ENCODE measurements at places on chromosomes 2 and 18. TPM values are rescaled to one million over a fixed set of nuclear protein-coding genes. Genes with fewer than 3 reads are reported as not detected.

GRCh38 chr2:202265467-202266277 is at the start of gene NOP58:
Gene NOP58 (plus strand): TSS chr2:202265763. CDS start chr2:202265942, 179 bp downstream.
- no peaks in the 10 kb centered on the region for H3K27me3 ChIP-seq
- peak; percentile 81 for DNase-seq
- peak within 1 kb of the TSS; percentile 97 for H3K27ac ChIP-seq
- no peaks in the 10 kb centered on the region for H3K36me3 ChIP-seq
- peak within 1 kb of the TSS; percentile 95 for H3K4me3 ChIP-seq

- DNase-seq = no peak
- no peaks in the 10 kb centered on the region for H3K36me3 ChIP-seq
- H3K4me1 ChIP-seq = no peaks in the 10 kb centered on the region
- H3K4me3 ChIP-seq = no peak overlapping the region
- no peak overlapping the region for H3K27ac ChIP-seq
Observed at GRCh38 chr2:1936427-1936980, 192.2 kb upstream of the PXDN start.

- no peaks in the 10 kb centered on the region for H3K27me3 ChIP-seq
- H3K36me3 ChIP-seq = no peaks in the 10 kb centered on the region
- H3K27ac ChIP-seq = no peak overlapping the region
- no peak overlapping the region for H3K4me3 ChIP-seq
Observed at GRCh38 chr2:128215897-128216642, 102.6 kb downstream of the HS6ST1 start.

DNA sequence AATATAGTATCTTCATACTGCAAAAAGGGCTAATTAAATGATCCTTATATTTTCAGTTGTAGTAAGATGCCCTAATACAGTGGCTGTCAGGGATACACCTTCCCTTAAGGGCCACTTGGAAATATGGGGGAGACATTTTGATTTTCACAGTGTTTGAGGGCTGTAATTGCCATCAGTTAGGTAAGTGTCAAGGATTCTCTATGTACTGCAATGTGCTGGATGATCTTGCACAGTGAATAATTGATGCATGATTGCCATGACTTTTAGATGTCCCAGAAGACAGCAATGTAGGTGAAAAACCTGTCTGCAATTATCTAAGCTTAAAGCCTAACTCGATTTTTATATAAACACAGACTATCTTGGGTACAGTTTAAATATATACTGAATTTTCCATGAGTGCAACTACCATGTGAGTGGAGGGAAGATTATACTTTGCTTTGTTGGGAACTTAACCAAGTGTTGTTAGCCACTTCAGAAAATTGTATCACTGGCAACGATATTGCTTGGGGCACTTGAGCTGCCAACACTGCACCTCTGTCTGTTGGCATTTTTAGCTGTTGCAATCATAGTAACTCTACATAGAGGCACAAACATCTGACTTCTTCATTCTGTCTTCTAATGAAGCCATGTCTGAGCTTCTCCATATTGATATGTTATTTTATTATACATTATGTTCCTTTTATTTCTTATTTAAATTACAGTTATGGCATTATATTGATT is 45.2 kb downstream of the MAIP1 start:
- H3K27ac ChIP-seq = no peak overlapping the region
- no peaks in the 10 kb centered on the region for H3K36me3 ChIP-seq
- H3K27me3 ChIP-seq = no peaks in the 10 kb centered on the region
- no peaks in the 10 kb centered on the region for H3K4me1 ChIP-seq
- no peak overlapping the region for H3K4me3 ChIP-seq

DNA sequence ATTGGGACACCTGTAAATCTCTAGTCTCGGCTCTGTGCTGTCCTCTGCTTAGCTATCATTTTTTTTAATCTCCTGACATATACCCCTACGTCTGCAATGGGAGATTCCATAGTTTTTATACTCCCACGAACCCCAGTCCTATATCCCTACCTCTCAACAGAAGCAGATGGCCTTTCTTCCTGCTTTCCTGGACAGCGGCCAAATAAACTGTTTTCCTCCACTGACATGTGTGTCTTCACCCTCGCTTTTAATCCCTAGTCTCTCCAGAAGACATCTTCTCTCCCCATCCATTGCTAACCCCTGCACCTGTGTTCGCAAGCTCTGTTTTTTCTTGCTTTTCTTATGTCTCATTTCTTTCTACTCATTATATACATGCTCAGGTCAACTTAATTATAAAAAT is 395.4 kb downstream of the EPHA4 start:
- no peak overlapping the region for H3K4me3 ChIP-seq
- H3K27ac ChIP-seq = no peak overlapping the region
- H3K4me1 ChIP-seq = no peaks in the 10 kb centered on the region

DPP4 gene
- total RNA-seq = 0.23 TPM

UGT1A8 gene
- 0.15 TPM for total RNA-seq

- no peak overlapping the region for H3K27ac ChIP-seq
- H3K4me3 ChIP-seq = no peak overlapping the region
- H3K27me3 ChIP-seq = no peaks in the 10 kb centered on the region
- DNase-seq = no peak
- no peaks in the 10 kb centered on the region for H3K4me1 ChIP-seq
Observed at GRCh38 chr2:227025510-227025909, 138.5 kb downstream of the COL4A4 start.

DNA sequence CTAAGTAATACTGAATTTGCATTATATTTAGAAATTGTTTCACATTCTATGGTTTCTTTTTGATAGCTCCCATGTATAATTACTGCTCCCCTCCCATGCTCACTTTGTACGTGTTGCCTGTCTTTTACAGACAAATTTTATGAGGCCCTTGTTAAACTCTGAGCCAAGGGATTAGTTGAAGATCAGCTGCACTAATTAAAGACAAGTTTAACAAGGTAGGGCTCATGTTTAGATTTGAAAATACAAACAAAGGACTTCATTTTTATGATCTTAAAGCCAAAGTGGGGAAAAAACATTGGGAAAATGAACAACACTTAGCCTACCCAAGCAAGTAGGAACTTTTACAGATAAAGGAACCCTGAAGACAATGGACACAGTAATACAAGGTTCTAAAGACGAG is 46.2 kb downstream of the ARHGAP28 start:
- no peak overlapping the region for H3K27ac ChIP-seq
- no peaks in the 10 kb centered on the region for H3K27me3 ChIP-seq
- H3K4me3 ChIP-seq = no peak overlapping the region
- no peaks in the 10 kb centered on the region for H3K36me3 ChIP-seq
- no peaks in the 10 kb centered on the region for H3K4me1 ChIP-seq

CFC1 gene
- not detected for total RNA-seq

- H3K36me3 ChIP-seq = no peaks in the 10 kb centered on the region
- H3K4me3 ChIP-seq = no peak overlapping the region
- no peaks in the 10 kb centered on the region for H3K4me1 ChIP-seq
Observed at GRCh38 chr2:198587240-198587639, 782.8 kb downstream of the PLCL1 start.

DNA sequence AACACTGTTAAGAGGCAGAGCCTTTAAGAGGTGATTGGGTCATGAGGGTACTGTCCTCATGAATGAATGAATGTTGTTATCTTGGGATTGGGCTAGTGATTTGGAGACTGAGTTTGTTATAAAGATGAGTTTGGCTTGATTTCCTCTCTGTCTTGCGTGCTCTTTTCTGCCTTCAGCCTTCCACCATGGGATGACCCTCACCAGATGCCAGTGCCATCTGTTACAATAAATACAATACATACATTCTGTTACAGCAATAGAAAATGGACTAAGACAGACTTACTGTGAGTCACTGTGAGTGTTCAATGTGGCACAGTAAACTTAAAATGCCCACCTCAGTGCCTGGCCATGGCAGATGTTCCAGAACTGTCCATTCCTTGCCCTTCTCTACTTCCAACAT is 95.0 kb upstream of the ZFP36L2 start:
- no peaks in the 10 kb centered on the region for H3K27me3 ChIP-seq
- no peak for DNase-seq
- H3K4me3 ChIP-seq = no peak overlapping the region
- H3K36me3 ChIP-seq = no peaks in the 10 kb centered on the region
- no peak overlapping the region for H3K27ac ChIP-seq
- no peaks in the 10 kb centered on the region for H3K4me1 ChIP-seq

DNA sequence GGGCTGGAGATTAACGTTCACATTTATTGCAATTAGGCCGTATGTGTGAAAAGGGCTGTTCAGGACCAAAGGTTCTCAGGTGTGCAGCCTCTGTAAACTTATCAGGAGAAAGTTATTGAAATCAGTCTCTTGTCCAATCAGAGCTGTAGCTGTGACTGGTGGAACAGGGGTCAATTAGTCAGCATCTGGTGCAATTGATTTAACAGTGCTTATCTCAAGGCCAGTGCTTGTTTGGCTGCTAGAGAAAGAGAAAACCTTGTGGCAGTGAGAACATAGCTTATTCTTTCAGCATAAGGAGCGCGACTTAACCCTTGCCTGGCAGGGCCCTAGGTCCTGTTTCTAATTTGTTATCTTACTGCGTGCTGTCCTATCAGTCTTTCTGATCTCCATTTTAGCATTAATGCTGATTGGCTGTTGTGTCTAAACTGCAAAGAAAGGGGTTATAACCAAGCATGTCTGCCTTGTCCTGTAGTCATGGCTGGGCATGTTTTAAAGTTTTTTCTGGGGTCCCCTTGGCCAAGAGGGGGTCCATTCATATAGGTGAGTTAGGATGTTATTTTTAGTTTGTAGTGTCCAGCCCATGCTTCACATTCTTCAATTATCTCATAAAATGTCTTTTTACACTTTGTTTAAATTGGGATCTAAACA is 66.4 kb downstream of the CYB5A start:
- H3K4me3 ChIP-seq = no peak overlapping the region
- no peaks in the 10 kb centered on the region for H3K36me3 ChIP-seq
- H3K27ac ChIP-seq = no peak overlapping the region

DNA sequence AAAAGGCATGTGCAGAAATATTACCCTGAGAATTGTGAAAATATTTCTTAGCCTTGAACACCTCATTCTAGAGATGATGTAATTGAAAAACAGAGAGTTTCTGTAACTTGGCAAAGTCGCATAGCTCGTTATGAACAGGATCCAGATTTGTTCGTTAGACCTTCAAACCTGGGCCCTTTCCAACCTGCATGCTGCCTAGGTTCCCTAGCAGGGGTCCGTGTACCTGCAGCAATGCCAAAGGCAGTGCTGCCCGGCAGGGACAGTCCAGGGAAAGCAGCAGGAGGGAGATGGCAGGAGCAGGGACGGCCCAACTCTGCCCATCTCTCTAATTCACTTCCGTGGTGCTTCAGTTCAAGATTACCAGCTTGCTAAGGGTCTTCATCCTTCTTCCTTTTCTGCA is 12.0 kb downstream of the PIEZO2 start:
- DNase-seq = no peak
- no peak overlapping the region for H3K4me3 ChIP-seq
- no peak overlapping the region for H3K27ac ChIP-seq
- no peaks in the 10 kb centered on the region for H3K4me1 ChIP-seq

GRCh38 chr2:105394951-105395611 is 3.8 kb downstream of the FHL2 start:
- H3K4me1 ChIP-seq = peaks cover 75% of the 10 kb centered on the region
- H3K27me3 ChIP-seq = no peaks in the 10 kb centered on the region
- H3K36me3 ChIP-seq = peaks cover 21% of the 10 kb centered on the region
- DNase-seq = no peak
- peak overlapping the region; percentile 90 for H3K4me3 ChIP-seq

DNA sequence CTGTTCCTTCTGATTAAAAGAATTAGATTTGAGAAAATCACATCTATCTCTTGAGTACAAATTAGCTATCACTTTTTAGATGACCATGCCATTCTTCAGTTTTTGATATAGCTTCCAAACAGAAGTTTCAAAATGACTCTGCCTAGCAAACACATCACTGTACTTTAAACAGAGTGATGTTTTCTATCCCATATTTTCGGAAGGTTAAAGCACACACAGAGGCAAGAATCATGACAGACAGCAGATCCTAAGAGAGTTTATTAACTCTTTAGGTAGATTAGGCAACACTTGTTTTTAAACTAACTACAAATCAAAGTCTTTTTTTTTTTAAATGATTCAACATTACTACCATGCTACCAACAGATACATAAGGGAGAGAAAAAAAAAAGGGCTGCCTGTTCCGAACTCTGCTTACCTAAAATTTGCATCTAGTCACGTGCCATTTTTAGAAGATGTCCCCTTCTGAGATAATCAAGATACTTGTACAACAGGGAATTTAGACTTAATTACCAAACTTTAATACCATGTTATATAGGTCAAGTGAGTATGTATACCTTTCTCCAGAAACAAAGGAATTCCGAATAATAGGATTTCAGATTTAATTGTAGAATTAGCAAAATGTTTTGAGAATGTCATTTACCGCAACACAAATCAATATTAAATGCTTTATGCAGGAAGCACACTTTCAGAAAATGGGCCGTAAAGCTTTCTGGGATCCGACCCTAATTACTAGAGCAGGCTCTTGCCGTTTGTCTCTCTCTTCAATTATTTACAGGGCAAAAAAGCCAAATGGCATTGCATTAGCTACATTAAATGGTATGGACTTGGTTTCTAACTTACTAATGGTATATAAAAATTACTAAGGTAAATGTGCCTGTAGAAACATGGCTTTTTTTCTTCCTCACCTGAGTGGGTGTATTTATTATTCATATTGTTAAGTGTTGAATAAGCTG is 2.6 kb downstream of the RBMS1 start:
- peak overlapping the region; percentile 74 for H3K4me3 ChIP-seq
- H3K27ac ChIP-seq = 0 out of 2 replicates have a peak overlapping the region, but pooled peaks have one; percentile 77
- no peak for DNase-seq
- H3K4me1 ChIP-seq = peaks cover 12% of the 10 kb centered on the region

DNA sequence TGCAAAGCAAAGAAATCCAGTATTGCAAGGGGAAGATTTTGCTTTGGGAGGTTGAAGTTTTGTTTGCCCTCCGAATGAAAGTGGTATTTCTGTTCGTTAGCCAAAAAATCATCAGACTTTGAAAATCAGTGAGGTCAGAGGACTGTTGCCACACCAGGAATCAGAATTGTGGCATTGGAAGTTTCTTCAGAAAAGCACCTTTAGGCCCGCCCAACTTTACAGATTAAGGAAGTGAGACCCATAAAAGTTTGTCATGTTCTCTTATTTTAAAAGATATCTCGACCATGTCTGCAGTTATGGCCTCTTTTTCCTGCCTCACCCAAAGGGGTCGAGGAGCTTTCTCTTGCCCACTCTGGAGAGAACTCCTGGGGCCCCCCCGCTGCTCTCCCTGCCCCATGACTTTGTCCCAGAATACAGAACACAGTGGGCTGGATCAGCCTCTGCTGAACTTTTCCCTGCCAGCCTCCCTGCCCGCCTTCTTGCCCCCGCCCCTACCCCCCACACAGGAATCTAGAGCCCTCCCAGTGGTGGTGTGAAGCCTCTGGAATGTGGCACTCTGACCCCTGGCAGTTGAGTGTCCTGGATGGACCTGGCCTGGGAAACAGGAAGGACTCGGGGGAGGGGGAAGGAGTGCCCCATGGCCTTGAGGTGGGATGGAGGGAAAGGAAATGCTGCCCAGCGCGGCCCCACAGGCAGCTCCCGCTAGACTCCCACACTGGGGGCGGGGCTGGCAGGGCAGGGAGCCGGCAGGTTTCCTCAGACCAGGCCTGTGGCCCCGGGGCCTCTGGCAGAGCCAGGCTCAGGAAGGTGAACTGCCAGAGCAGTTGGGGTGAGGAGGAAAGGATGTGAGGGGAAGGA is 25.3 kb downstream of the CRIM1 start:
- peaks cover 98% of the 10 kb centered on the region for H3K4me1 ChIP-seq
- H3K27me3 ChIP-seq = no peaks in the 10 kb centered on the region
- DNase-seq = no peak
- no peaks in the 10 kb centered on the region for H3K36me3 ChIP-seq
- H3K27ac ChIP-seq = peak overlapping the region; percentile 98

All from Panc1 (cell line).